ENCODE measurements at places on chromosomes 6 and 20.

DNA sequence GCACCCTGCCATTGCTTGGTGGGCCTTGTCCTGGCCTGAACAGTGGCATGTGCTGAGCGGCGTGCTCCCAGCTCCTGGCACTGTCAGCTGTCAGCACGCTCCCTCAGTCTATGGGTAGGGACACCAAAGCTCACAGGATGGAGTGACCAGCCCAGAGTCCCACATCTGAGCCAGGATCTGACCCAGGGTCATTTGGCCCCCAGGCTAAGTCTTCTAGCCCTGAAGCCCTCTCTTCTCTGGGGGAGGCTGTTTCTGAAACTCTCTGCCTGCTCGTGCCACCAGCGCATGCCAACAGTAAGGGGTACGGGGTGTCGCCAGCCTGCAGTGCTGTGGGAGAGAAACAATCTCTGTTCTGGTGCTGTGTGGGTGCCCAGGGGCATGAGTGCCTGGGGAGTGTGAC lies 37.1 kb downstream of the CDH4 start:
- DNase-seq, result no peak

GRCh38 chr6:31272436-31272835 lies 544 bp upstream of the HLA-C start:
- no peak for DNase-seq

DNA sequence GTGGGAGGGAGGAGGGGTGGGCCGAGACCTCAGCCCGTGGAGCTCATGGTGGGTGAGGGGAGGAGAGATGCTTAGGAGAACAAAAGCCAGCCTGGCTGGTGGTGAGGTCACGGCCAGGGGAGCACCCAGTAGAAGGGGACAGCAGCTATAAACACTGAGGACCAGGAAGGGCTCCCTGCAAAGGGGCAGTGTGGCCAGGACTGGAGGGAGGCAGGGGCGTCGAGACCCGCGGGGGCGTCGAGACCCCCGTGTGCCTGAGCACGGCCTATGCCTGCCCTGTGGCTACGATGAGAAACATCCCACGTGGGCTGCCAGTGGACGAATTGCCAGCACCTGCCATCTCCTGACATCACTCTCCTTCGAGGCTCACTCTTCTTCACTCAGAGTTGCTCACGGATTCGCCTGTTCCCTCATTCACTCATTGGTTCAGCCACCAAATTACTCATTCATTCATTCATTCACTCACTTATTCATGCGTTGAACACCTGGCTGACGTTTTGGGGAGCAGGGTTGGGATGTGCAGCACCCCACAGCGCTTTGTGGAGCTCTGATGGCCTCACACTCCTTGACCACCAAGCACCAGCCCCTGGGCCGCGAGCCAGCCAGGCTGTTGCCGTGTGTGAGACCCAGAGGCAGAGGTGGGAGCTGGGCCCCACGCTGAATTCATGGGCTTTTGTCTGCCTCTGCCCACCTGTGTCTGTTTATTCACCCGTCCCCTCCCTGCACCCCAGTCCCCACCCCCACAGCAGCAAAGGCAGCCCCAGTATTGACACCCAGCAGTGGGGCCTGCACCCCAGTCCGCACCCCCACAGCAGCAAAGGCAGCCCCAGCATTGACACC lies 61.2 kb upstream of the BHLHE23 start:
- no peak for DNase-seq

DNA sequence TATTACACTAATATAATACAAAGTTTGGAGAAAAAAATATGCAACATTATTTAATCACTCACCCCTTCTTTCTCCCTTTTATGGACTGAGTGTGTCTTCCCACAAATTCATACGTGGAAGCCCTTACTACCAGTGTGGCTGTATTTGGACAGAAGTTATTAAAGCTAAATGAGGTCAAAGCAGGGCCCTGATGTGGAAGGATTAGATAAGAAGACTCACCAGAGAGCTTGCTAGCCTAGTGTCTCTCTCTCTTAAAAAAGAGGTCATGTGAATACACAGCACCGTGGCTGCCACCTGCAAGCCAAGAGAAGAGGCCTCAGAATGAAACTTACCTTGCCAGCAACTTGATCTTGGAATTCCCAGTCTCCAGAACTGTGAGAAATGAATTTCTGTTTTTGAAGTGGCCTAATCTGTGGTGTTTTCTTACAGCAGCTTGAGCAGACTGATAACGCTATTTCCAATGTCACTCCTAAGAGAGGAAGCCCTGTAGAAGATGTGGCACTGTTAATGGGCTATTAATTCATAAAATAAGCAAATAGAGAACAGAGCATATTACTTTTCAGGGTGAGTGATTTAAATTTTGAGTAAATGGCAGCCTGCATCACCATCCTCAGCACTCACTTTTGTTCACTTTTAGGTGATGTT lies 233.4 kb downstream of the TBC1D7 start:
- no peak for DNase-seq

DNA sequence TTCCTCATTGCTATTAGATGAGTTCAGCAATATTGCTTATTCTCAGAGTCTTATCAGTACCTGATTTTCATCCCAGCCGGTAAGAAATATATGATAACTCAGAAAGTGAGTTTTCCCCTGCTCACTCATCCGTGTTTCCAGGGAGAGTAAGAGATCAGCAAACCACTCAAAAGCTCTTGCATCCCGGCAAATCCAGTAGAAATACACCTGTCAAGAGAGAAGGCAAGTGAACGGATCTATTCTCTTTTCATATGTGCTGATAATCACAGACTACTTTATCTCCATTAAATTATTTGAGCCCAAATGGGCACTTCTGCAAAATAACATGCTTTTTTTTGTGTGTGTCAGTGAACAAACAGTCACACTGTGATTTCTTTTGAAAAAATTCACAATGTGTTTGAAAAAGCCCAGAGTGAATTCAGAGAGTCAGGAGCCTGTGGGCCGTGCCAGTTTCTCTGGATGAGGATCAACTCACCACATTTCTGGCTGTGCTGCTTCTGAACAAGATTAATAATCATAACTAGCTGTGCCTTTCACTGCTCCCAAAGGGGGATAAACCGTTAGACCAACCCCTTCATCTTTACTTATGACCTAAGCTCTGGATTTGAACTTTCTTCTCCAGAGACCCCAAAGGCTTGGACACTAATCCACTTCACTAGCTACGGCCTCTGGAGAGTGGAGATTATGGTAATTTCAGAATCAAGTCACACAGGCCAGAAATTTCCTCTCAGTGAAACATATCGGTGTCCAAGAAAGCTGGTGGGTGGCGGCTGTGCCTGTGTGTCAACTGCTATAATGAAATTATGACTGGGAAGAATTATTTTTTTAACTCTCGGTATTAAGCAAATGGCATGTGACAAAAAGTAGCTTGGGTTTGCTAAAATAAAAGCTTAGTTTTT lies 44.2 kb downstream of the NOX3 start:
- no peak for DNase-seq
